Karpas-422 (cell line): ENCODE measurements at places on chromosomes 11 and 22. TPM values are rescaled to one million over a fixed set of nuclear protein-coding genes. Genes with fewer than 3 reads are reported as not detected.

- H3K27me3 ChIP-seq, result 0 out of 2 replicates have a peak, but pooled peaks cover 3% of the 10 kb centered on the region
- no peak for DNase-seq
- no peak overlapping the region for H3K27ac ChIP-seq
- no peaks in the 10 kb centered on the region for H3K36me3 ChIP-seq
- H3K4me3 ChIP-seq, result no peak overlapping the region
These were observed 24.9 kb upstream of the CCDC89 start for GRCh38 chr11:85710917-85711316.

DNA sequence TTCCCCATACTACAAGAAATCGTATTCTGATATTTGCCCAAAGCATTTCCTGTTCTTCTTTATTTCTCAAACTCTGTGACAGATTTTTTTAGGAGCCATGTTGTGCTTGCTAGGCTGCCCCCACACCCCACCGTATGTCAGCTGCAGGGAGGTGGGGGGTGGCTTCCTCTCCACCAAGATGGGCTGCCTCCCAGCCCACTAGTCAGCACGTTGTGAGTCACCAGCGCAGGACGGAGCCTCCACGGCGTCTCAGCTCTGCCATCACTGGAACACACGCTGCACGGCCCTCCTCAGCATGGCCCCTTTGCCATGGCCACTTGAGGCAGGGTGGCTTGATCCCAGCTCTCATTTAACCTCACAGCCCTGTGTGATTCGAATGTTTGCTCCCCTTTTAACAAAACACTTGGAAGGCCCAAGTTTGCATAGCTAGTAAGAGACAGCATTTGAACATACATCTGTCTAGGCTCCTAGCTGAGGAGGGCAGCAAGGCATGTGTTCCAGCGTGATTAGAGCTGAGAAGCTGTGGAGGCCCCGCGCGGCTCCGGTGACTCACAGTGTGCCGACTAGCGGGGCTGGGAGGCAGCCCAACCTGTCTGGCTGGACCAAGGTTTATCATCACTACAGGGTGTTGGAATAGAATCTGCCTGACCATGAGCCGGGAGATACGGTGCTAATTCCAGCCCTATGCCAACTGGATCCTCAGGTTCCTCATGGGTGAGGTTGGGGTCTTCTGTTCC, 180.7 kb upstream of the NCAM1 start:
- no peaks in the 10 kb centered on the region for H3K4me1 ChIP-seq
- no peak overlapping the region for H3K4me3 ChIP-seq
- no peak for DNase-seq

DNA sequence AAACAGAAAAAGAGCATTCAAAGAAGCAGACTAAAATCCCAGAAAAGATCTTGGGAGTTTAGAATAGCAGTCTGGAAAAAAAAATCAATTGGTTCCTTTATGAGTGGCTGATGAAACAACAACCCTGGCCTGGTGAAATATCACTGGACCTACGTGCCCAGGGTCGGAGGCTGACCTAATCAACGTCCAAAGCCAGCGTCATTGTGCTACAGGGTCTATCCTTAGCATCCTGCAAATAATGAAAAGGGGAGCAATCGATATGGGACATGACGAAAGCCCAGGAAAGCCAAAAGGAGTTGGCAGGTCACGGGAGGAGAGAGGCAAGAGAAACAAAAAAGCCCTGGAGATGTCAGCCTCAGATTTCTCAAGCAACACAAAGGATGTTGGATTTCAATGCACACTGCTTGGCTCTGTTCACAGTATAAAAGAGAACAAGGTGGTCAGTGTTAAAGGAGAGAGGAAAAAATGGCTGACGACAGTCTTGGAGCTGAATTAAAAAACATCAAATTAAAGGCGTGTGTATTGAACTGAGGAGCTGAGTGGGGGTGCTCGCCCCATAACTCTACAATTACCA, 148.8 kb downstream of the BLID start:
- no peaks in the 10 kb centered on the region for H3K27me3 ChIP-seq
- DNase-seq, result no peak
- no peaks in the 10 kb centered on the region for H3K4me1 ChIP-seq

DNA sequence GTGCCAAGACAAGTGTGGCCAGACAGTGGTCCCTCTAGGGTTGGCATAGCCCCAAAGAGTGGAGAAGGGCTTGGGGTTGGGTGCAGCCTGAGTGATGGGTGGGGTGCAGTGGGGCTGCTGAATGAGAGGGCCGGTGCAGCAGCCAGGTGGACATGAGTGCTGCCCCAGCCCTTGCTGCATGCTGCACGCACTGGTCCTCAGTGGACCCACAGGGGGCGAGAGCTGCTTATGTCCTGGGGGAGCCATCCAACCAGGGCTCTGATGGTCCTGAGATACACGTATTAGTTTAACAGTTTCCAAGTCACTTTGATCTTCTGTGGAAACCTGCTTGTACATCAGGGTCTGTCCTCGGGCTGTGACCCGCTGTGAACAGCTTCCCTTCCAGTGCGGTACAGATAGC, 23.9 kb upstream of the ACR start:
- no peak for DNase-seq
- no peaks in the 10 kb centered on the region for H3K36me3 ChIP-seq
- H3K27me3 ChIP-seq, result no peaks in the 10 kb centered on the region
- H3K4me1 ChIP-seq, result no peaks in the 10 kb centered on the region

The CPSF7 gene
- total RNA-seq, result 50.0 and 64.1 TPM in 2 replicates

The NAALADL1 gene
- total RNA-seq, result not detected in 2 replicates

DNA sequence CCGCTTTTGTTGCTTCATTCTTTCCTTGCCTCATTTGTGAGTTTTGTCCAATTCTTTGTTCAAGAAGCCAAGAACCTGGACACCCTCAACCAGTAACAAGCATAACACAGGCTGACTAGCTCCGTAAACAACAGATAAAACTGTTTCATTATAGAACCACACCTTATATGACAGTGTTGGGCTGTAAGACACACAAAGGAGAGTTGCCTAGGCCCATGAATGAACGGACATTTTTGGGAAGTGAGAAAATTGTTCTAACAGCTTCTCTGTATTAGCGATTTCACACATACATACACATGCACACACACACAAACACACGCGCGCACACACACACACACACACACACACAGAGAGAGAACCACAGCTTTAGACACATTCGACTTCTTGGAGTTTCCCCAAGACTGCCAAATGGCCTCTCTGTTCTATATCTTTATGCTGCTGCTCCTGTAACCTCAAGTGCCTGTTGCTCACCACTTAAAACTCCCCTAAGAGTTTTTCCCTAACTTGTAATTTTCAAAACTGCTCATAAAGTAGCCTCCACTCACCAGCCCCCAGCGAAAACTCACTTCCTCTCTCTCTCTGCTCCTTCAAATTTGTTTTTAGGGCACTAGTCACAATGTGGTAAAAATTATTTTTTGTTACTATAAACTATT, 35.9 kb downstream of the CTSC start:
- DNase-seq, result no peak
- peaks cover 5% of the 10 kb centered on the region; the same call in 1 of the 2 replicates for H3K4me1 ChIP-seq
- H3K4me3 ChIP-seq, result no peak overlapping the region

- no peak for DNase-seq
- no peaks in the 10 kb centered on the region for H3K36me3 ChIP-seq
- H3K27ac ChIP-seq, result no peak overlapping the region
- H3K4me3 ChIP-seq, result no peak overlapping the region
These were observed 17.9 kb downstream of the OSBPL5 start for GRCh38 chr11:3147257-3147619.

GRCh38 chr11:30735946-30736345, 149.8 kb upstream of the MPPED2 start:
- H3K27ac ChIP-seq, result no peak overlapping the region
- no peaks in the 10 kb centered on the region for H3K4me1 ChIP-seq
- no peak overlapping the region for H3K4me3 ChIP-seq
- H3K27me3 ChIP-seq, result no peaks in the 10 kb centered on the region

DNA sequence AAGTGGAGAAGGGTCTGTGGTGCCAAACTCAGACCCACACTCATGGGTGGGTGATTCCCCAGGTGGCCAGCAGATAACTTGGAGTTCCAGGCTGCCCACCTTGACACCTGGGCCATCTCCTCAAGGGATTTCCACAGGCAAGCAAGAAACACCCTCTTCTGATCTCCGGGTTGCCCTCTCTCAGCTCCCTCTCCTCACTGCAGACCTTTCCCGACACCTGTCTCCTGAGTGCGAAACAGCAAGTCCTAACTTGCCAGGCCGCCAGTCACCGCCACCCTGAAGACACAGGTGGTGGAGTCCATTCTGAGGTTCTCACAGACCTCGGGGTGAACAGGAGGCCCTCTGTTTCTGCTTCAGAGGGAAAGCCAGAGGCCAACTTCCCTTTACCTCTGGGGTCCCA, 16.6 kb downstream of the GALNT18 start:
- H3K27me3 ChIP-seq, result 0 out of 2 replicates have a peak, but pooled peaks cover 2% of the 10 kb centered on the region
- no peak for DNase-seq
- H3K4me3 ChIP-seq, result no peak overlapping the region
- H3K27ac ChIP-seq, result no peak overlapping the region

The SHISA8 gene
- total RNA-seq, result 3.2 and 6.5 TPM in 2 replicates

- DNase-seq, result no peak
- H3K27ac ChIP-seq, result no peak overlapping the region
These were observed 53.9 kb downstream of the MSANTD4 start for GRCh38 chr11:105968021-105968697.

DNA sequence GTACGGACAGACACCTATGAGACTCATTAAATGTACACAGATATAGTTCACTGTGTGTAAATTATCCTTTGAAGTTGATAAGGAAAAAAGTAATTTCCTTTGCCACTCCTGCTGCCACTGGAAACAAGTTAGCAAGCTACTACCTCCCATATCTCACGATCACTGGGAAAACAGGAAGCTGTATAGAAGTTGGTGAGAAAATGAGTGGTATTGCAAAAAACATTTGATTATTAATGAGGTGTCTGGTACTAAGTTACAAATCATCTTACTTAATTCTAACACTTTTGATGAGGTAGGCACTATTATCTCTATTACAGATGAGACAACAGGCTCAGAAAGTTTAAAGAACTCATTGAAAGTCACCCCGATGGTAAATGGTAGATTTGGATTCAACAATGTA, 68.5 kb downstream of the GAB2 start:
- H3K4me3 ChIP-seq, result no peak overlapping the region
- no peaks in the 10 kb centered on the region for H3K27me3 ChIP-seq
- no peaks in the 10 kb centered on the region for H3K36me3 ChIP-seq
- DNase-seq, result no peak

DNA sequence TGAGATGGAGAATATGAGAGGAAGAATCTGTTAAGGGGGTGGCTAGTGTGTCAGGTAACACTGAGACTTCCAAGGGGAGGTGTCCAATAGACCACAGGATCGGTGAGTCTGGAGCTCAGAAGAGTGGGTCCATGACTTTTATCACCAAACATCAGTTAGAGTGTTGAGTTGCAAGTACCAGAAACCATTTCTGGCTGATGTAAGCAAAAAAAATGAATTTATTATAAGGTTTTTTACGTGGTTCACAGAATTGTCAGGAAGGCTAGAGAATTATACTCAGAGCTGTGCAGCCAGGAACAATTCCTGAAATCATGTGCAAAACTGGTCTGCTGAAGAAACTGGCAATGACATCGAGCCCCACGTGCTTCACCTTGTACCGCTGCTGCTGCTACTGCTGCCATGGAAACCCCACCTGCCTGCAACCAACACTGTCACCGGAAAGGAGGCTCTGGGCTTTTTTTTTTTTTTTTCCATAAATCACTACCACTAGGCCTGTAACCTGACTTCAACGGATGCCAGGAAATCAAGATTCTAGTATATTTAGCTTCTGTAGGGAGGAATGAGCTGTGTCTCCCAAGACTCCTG, 16.6 kb upstream of the STK33 start:
- H3K4me3 ChIP-seq, result no peak overlapping the region
- no peaks in the 10 kb centered on the region for H3K4me1 ChIP-seq
- H3K36me3 ChIP-seq, result no peaks in the 10 kb centered on the region
- no peak overlapping the region for H3K27ac ChIP-seq

DNA sequence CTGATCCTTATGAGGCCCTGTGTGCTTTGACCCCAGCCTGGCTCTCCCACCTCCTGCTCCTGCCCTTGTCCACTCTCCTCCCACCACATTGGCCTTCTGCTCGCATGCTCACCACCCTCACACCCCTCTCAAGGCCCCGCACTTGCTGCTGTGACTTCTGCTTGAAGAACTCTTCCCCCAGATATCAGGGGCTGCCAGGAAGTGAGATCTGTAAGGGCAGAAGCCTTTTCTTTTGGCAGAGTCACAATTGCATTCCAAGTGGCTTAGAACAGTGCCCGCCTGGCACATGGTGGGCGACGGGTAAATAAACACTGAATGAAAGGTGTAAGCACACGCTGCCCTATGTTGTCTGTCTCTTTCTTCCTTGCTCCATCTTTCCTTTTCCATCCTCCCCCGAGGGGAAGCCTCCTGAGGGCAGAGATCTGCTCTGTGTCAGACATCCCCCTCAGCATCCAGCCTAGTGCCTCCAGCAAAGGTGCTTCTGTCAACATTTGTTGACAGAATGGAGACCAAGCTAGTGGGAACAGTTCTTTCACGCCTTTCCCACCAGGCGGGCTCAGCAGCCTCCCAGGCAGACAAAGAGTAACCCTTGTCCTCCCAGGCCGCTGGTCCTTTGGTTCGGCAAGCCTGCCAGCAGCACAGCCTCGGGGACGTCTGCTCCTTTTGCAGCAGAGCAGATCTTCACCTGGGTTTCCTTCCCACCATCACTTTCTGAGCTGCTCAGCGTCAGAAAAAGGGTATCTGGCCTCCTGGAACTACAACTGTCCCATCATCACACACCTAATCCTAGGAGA, 10.0 kb upstream of the PEX26 start:
- no peak overlapping the region for H3K4me3 ChIP-seq
- peaks cover 85% of the 10 kb centered on the region for H3K4me1 ChIP-seq
- no peaks in the 10 kb centered on the region for H3K27me3 ChIP-seq

The OR10D3 gene
- not detected in 2 replicates for total RNA-seq

The VSIG10L2 gene
- total RNA-seq, result not detected in 2 replicates

DNA sequence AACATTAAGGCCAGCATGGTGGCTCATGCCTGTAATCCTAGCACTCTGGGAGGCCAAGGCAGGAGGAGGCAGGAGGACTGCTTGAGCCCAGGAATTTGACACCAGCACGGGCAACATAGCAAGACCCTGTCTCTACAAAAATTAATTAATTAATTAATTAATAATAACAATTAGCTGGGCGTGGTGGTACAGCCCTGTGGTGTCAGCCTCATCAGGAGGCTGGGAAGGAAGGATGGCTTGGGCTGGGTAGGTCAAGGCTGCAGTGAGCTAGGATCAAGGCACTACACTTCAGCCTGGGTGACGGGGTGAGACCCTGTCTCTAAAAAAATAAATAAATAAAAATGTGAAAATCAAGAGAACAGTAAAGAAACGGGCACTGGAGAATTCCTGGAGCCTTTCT, 1.4 kb downstream of the ARFGAP3 start:
- peak overlapping the region; percentile 91 for H3K4me3 ChIP-seq
- no peak overlapping the region for H3K27ac ChIP-seq
- H3K27me3 ChIP-seq, result no peaks in the 10 kb centered on the region
- DNase-seq, result no peak

DNA sequence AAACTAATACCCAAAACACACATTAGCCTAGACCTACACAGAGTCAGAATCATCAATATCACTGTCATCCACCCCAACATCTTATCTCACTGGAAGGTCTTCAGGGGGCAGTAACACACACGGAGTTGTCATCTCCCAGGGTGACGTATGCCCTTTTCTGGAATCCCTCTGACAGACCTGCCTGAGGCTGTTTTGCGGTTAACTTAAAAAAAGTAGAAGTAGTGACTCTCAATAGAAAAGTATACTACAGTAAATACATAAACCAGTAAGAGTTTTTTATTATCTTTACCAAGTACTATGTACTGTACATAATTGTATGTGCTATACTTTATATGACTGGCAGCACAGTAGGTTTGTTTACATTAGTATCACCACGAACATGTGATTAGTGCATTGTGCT, 80.5 kb downstream of the PGR start:
- no peak overlapping the region for H3K27ac ChIP-seq
- H3K4me1 ChIP-seq, result no peaks in the 10 kb centered on the region
- DNase-seq, result no peak
- H3K36me3 ChIP-seq, result no peaks in the 10 kb centered on the region

GRCh38 chr22:28358312-28358711, 321.3 kb downstream of the TTC28 start:
- H3K27ac ChIP-seq, result no peak overlapping the region
- no peaks in the 10 kb centered on the region for H3K27me3 ChIP-seq
- H3K4me1 ChIP-seq, result no peaks in the 10 kb centered on the region
- DNase-seq, result no peak
- H3K36me3 ChIP-seq, result no peaks in the 10 kb centered on the region
